ENCODE measurements at places on chromosomes 1 and 21.

GRCh38 chr1:224481601-224482000 lies 47.0 kb upstream of the WDR26 start:
- no peak for DNase-seq

GRCh38 chr1:115906627-115907026 lies 65.7 kb upstream of the NHLH2 start:
- no peak for DNase-seq

DNA sequence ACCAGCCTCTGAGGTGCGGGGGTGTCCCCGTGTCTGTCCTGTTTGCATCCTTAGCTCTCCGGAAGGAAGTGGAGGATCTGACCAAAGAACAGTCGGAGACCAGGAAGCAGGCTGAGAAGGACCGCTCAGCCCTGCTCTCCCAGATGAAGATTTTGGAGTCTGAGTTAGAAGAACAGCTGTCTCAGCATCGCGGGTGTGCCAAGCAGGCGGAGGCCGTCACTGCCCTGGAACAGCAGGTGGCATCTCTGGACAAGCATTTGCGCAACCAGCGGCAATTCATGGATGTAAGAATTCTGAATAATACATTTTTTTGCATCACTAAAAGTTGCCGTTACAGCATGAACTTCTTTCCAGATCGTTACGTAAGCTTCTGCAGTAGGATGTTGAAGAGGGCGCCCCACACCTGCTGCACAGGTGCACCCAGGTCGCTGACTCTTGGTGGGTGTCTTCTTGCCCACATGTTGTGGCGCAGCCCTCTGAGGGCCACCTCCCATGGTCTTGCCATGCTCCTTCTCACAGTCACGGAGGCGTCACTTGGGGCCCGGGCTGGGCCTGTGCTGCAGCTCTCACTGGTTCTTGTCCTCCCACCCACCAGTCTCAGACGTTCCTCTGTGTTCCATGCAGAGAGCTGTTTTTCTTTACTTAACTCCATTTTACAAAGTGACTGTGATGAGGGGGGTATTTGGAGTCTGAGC lies 61.3 kb upstream of the DIP2A start:
- no peak for DNase-seq

DNA sequence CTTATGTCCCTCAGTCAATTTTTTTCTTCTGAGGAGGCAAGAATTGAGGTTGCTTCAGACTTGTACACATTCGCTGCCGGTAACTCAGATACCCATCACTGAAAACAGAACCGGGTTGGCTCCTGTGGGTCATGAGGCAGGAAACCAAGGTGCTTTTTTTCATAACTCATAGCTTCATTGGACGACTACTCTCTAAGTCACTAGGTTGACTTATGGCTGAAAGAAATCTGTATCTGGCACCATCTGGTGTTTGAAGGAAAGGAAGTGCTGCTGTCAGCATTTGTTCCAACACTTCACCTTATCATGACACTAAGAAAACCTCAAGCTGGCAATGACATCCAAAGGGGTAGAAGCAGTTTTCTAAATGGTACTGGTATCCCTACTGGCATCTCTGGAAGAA lies 82.3 kb downstream of the TBX19 start:
- no peak for DNase-seq

DNA sequence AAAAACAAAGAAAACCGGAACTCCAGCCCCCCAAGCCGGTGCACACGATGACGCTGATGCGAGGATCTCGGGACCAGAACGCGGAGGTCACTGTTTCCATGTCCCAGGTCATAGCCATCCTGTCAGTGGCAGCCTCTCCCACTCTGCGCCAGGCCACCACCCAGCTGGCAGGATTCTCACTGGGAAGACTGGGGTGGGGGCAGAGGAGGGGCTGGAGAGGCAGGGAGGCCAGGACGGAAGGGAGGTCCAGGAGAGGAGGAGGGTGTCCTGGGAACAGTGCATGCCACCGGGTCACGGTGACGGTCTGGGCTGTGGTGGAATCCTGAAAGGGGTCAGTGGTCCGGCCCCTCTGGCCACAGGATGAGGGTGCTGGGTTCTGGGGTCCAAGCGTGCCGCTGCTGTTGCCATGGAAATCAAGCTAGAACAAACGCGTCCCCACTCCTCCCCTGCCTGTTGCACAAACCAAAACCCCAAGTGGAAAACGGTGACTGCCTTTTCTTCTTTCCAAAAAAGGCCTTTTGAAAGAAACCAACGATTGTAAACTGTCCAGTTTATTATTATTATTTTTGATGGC lies 26.1 kb downstream of the MRPL37 start:
- no peak for DNase-seq

DNA sequence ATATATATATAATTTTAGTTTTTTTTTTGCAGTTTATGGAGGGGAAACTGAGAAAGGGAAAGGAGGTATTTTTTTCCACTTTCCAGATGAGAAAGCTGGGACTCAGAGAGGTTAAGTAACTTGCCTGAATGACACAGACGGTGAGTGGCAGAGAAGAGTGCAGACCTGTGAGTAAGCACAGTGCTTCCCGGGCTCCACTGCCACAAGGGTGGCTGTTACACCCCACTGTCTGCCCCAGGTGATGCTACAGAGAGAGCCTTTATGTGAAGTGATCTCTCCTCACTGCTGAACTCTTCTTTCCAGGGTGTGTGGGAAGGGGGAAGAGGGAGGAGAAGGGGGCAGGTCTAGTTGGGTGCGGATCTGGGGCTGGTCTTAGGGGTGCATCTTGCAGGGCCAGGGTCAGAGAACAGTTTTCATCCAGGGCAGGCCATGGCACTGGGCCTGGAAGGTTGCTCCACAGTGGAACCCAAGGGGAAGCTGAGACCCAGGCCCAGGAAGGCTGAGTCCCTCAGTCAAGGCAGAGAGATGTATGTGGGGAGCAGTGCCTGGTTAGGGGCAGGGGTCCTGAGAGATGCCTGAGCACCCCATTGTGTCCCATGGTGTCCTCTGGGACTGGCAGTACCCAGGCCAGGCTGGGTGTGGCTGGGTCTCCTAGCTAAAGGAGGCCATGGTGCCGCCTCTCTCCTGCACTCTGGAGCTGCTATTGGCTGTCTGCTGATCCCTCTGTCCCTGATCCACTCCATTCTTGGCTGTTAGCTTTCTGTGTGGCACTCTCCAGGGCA lies 357.5 kb downstream of the PTPRU start:
- DNase-seq: no peak

GRCh38 chr1:218303176-218303879 lies 18.2 kb downstream of the RRP15 start:
- DNase-seq: no peak

DNA sequence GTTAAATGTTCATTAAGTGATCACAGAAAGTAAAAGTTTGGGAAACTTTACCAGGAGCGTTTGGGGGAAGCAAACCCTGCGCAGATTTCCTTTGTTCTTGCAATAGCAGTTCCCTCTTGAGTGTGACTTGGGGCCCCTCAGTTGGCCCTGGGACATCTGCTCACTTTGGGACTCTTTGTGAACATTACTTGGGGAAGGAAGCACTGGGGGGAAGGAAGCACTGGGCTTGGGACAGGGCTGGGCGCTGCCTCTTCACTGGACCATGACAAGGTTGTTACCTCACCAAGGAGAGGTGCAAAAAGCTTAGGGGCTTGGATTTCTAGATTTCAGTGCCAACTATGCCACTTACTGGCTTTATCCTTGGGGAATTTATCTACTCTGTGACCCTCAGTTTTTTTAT lies 63.5 kb downstream of the ETS2 start:
- no peak for DNase-seq

- no peak for DNase-seq
Observed at GRCh38 chr1:217620814-217621213, 10.1 kb downstream of the GPATCH2 start.

DNA sequence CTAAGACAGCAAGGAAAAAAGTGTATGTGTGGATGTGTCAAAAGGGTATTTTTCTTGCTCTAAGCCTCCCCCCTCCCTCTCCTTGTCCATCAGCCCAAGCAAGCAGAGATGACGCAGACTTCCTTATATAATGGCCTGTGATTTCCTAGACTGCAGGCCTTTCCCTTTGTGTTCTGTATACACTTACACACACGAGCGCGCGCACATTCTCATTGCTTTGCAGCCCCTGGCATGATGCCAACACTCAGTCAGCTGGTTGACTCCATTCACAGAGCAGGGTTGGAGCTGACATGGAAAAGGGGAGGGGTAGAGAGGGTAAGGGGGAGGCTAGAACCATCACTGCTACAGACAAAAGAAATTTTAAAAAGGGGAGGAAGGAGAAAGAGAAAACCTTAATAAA lies 41.8 kb downstream of the GATAD2B start:
- DNase-seq: peak; percentile 93

GRCh38 chr1:154978360-154978759 lies 3.9 kb downstream of the CKS1B start:
- no peak for DNase-seq

DNA sequence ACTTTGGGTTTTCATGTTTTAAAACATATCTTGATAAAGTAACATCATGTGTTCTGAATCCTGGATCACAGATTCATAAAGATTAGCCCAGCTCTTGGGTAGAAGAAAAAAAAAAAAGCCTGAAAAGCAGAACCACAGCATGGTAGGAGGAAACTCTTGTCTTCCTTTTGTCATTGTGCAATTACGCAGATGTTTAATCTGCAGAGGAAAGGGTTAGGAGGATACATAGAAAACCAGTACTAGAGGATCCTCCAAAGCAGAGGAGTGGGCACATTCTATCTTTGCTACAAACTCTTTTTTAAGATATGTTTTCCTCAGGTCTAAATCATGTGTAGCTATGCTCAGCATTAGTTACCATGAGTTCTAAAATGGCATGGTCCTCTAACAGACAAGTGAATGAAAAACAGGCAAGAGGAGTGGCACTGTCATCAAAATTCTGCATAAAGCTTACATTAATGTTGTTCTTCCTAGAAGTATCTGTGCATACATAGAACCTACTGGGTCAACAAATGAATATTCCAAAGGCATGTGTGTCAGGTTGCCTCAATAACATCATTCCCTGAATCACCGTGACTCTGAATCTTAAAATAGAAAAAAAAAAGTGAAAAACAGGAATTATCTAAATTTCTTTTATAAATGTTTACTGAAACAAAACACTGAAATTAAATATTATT lies 107.0 kb downstream of the NME7 start:
- DNase-seq: no peak

Measured in skeletal muscle cell (primary cell).